ENCODE measurements at places on chromosomes 3 and 15.

DNA sequence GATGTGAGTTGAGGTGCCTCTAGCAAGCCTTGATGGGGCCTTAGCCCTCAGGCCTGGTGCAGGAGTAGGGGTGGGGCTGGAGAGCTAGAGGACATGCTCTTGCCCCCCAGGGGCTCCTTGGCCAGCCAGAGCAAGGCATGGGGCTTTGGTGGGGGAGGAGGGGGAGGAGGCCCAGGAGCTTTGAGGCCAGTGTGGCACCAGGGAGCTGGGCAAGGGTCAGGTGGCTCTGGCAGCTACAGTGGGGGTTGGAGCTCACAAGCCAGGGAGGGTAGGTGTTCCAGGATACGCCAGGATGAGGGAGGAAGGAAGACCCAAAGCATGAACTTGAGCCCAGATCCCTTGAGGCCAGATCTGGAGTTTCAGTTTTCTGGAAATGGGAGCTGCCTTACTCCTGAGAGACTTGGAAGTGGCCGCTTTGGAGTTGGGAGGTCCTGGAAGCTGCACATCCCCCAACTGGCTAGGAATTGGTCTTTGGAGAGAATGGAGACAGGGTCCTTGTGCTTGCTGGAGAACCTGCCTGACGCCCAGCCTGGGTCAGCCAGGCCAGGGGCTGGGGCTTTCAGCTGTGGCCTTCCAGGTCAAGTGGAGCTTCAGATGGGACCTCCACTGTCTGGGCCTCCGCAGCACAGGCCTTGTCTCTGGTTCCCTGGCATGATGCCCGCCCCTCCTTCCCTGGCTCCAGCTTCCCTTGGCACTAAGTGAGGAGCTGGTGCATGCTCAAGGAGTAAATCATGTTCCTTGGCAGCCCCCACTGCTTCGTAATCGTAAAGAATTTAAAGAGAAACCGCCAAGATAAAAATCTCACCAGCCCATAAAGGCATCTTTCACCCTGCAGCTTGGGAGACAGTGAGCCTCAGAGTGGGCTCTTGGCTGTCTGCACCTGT, 8.7 kb downstream of the SEMA3F start:
- DNase-seq: no peak

GRCh38 chr3:165206454-165207266, 10.5 kb upstream of the SLITRK3 start:
- DNase-seq: no peak

- no peak for DNase-seq
Measured at GRCh38 chr3:198081421-198081844, 121.4 kb downstream of the LMLN start.

GRCh38 chr3:74605437-74605836, 9.0 kb downstream of the CNTN3 start:
- DNase-seq: no peak

- DNase-seq: no peak
Measured at GRCh38 chr3:102329066-102329465, 105.7 kb upstream of the ZPLD1 start.

GRCh38 chr3:148857316-148857715, 7.8 kb upstream of the CPA3 start:
- DNase-seq: no peak

GRCh38 chr3:60291115-60291514, 960.1 kb downstream of the FHIT start:
- no peak for DNase-seq

DNA sequence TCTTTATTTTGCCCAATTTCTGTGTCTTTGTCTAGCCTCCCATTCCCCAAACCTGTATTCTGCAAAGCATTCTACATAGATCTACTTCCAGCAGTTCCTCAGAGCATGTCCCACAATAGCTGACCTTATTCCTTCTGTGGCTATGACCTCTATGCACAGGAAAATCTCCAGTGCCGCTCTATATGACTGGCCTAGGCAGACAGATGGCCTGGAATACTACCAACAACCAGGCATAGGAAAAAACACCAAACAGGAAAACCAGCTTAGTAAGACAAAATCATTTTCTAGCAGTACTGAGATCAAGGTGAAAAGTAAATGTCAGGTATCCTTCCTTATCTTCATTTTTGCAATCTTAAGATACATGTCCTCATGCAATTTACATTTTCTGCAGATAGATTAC, 1115.0 kb downstream of the IGSF11 start:
- DNase-seq: no peak

DNA sequence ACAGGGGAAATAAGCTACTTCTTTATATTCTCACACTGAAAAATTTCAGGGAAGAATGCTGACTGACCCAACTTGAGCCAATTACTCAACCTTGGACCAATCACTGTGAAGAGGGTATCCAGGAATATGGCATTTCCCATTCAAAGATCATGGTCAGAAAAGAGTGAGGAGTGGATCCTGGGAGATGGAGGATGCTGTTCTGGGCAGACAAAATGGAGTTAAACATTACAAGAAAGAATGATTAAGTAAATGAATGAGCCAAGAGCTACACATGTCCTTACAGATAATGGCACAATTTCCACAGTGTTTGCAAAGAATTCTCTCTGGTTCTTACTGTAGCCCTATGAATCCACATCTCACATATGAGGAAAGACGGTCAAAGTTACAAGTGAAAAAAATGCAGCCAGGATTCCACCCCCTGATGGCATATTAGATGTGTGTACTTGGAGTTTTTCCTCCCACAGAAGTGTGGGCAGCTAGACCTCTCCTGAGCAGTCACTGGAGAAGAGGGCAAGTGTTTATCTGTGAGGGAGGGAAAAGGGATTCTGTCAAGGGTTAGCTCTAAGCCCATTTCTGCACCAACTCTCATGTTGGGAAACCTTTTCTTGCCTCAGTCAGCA, 33.8 kb downstream of the AMOTL2 start:
- no peak for DNase-seq

DNA sequence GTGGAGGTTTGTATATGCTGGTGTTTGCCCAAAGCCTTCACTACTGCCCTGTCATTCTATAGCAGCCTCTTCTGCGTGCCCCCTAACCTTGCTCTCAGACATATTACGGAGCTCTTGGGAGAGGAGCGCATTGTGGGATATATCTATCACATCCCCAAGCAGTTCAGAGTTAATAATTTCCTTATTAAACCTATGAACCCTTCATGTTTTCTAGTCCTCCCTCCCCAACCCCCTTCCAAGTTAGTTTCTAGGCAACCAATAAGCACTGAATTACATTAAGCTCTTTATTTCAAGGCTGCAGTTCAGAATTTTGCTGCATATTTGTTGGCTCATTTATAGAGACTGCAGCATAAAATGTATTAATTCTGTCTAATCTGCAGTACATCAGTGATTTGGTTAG, 57.3 kb upstream of the GRM7 start:
- DNase-seq: no peak

GRCh38 chr15:92005154-92005553, 151.6 kb downstream of the SLCO3A1 start:
- DNase-seq: no peak

- DNase-seq: no peak
Measured at GRCh38 chr3:36595511-36595910, 168.8 kb downstream of the DCLK3 start.

DNA sequence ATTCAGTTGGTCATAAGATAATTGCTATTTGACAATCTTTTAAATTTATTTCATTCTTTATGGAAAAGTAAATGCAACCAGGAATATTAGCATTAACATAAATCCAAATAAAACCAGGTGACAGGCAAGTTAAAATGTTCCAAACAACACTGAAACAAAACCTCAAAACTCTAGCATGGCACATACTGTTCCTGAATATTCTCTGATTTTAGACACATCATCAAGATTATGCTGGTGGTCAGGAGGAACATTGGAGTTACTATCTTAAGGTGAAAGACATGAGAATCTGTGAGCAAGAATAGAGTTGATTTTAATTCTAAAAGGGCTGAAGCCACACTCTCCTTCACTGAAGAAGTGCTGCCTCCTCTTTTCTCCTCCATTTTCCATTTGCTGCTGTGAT, 421.0 kb upstream of the THBS1 start:
- DNase-seq: no peak

- no peak for DNase-seq
Measured at GRCh38 chr15:47139965-47140364, 577.3 kb upstream of the SEMA6D start.

GRCh38 chr3:30644615-30645014, 38.2 kb downstream of the TGFBR2 start:
- DNase-seq: peak; percentile 34

DNA sequence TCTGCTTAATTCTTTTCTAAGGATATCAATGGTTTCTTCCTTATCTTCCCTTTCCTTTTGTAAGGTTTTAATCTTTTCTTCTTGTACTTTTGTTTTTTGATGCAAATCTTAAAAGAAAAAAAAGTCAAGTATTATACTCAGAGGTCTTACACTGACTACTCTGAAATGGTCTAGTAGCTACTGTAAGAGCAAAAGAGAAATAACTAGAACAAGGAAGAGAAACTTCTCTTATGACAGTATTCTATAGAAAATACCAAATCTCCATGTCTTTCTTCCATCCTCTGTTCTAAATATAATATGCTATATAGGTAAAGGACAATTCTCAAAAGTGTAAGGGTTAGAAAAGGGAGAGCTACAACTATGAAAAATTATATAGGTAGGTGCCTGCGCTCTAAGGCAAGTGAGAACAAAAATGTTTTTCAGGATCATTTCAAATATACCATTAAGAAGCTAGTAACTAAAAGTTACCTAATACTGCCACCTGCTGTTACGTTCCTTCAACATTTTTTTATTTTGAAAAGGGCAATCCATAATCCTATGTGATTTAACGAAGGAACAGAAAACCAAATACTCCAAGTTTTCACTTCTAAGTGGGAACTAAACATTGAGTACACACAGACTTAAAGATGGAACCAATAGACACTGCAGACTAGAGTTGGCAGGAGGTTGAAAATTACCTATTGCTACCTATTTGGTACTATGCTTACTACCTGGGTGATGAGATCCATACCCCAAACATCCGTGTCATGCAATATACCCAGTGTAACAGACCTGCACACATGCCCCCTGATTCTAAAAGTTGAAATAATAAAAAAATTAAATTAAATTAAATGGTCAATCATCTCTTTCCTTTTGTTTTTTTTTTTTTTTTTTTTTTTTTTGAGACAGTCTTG, 36.7 kb downstream of the CIP2A start:
- no peak for DNase-seq

DNA sequence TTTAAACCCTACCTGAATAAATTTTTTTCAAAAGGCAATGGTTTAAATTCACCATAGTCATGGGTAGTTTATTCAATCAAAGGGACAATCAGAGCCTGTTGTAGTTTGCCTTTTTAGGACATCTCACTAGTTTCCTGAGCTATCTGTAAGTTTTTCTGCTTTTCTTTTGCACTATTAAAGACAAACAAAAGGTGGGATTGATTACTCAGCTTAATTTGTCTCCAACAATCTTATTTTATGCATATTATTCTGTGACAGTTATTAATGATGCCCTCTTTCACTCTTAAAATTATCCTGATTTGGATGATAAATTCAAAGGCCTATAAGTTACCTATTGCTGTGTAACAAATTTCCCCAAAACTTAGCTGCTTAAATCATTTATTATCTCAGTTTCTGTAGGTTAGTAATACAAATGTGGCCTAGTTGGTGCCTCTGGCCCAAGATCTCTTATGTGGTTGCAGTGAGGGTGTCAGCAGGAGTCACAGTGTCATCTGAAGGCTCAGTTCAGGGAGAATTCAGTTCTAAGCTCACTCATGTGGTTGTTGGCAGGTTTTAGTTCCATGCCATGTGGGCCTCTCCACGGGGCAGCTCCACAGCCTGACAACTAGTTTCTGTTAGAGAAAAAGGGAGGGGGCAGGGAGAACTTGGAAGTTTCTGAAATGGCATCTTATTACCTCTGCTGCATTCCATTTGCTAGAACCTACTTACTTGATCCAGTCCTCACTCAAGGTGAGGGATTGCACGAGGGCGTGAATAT, 16.0 kb downstream of the ARMC8 start:
- DNase-seq: no peak

GRCh38 chr3:118760585-118761290, 273.9 kb downstream of the IGSF11 start:
- no peak for DNase-seq

DNA sequence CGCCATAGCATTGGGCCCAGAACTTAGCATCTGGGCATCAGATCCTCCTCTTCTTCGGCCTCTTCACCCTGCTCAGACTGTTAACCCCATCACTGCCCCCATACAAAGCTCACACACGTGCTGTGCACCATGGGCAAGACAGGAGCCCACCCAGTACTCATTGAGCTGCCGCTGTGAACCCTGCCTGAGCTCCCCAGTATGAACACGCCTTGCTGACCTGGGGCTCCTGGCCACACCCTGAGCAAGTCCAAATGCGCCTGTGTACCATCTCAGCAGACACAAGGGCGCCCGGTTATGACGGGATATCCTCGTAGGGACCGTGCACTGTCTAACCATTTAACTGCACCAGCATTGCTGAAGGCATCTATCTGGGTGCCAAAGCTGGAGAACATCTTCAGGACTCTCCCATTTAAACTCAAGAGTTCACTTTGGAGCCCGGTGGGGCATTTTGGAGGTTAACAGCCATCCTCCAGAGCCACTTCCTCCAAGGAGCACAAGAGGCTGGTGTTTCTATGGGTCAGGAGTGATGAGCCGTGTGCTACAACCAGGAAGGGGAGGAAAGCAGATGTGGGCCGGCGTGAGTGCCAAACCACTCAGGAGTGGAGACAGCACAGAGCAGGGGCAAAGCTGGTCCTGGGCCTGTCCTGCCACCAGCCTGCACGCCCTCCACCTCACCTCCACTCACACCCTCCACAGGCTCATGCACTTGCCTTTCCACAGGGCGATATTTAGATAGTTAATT, 12.1 kb downstream of the PRR23E start:
- no peak for DNase-seq

- no peak for DNase-seq
Measured at GRCh38 chr15:54282228-54282836, 304.1 kb downstream of the UNC13C start.

- DNase-seq: no peak
Measured at GRCh38 chr15:35288580-35288979, 203.5 kb upstream of the NANOGP8 start.
